ENCODE measurements at places on chromosomes 16 and 17.

DNA sequence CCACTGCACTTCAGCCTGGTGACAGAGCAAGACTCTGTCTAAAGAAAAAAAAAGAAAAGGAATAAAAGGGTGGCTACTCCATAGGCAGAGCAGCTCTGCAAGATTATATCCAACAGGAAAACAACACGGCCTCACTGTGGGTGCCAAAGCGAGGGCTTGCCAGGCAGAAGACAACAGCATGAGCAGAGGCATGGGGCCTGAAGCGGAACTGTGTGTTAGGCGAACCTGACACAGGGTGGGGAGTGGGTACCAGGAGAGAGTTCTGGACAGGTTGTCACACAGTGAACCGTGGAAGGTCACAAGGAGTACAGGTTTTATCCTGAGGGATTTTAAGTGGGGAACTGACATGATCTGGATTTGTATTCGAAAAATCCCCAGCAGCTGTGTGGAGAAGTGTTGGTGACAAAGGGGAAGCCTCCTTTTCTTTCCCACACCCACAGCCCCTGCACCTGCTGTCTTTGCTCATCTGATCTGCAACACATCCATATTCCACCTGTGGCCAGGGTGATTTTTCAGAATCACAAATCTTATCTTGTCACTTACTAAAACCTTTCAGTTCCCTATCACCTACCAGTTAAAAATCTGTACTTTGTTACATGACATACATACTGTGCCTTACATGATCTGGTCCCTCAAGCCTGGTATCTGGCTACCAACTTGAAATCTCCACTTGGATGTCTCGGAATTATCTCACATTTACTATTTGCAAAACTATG, 23.2 kb upstream of the ARHGAP17 start:
- DNase-seq = no peak

DNA sequence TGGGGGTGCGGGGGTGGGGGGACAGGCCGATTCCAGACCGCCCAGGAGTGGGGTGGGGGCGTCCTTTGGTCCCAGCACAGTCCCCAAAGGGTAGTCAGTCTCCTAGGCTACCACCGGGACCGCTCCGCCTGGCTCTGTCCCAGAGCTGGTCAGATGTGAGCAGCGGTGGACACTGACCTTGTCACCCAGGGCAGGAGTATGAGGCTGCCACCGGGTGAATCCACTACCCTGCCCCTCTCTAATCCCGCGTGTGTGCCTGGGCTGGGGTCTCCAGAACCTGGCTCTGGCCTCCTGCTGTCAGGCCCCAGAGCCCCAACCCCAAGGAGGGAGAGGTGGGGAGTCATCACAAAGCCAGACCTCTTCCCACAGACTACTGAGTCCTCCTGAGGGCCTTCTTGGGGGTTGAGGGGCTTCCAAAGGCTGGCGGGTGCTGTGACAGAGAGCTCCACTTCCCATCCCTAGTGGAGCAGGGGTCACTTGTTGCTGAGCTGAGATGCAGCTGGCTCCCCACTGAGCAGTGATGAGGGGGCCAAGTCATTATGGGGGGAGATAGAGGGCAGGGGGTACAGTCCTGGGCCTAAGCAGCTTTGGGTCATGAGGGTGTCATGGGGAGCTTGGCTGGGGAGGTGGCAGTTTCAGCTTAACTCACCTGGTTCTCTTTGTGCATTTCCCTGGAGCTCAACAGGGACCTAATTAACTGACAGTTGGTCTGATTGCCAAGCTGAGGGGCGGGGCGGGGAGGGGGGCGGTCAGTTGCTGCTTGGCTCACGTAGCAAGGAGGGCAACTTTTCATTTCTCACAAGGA, 1.2 kb downstream of the PPP1R1B start:
- DNase-seq = no peak

GRCh38 chr16:17827313-17827712, 356.6 kb upstream of the XYLT1 start:
- no peak for DNase-seq

DNA sequence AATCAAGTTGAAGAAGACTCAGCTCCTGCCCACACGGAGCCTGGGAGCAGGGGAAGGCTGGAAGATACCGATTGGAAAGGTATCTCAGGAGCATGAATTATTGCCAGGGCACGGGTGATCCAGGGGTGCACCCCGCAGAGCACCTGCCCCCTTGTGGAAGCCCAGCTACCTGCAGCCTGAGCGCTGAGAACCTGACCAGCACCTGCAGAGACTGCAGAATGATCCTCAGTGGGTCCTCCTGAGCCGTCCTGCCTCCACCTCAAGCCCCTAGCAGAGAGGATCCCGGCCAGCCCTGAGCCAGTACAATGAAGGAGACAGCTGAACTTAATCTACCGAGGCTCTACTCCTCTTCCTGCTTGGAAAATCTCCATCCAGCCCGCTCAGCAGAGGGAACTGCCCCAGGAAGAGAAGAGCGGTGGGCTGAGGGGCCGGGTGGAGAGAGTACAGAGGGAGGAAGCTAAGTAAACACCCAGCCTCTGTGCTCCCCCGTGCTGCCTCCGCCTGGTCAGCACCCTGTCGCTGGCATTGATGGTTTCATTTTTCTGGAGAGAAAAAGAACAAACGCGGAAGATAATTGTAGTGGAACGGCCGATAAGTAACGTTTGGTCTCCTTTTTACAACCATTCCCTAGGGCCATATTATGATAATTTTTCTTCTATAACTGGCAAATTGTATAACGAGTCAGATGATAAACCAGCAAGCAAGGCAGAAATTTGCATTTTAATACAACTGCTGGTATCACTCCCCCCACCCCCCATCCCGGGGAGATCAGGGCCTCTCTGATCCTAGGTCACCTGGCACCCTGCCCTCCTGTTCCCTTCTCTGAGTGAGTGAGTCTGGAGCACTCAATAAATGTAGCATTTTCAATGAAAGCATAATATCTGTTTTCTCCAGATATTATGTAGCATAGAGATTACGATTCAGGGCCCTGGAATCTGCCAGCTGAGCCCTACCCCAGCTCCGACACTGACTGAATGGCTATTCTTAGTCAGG, 204.5 kb upstream of the RPL38 start:
- DNase-seq = peak; percentile 71
